Stimulated activated CD8-positive, alpha-beta memory T cell treated with anti-CD3 and anti-CD28 coated beads, Interleukin-7, amount 100 ng/mL, for 4 hours (primary cell): ENCODE measurements at places on chromosomes 16 and 17.

DNA sequence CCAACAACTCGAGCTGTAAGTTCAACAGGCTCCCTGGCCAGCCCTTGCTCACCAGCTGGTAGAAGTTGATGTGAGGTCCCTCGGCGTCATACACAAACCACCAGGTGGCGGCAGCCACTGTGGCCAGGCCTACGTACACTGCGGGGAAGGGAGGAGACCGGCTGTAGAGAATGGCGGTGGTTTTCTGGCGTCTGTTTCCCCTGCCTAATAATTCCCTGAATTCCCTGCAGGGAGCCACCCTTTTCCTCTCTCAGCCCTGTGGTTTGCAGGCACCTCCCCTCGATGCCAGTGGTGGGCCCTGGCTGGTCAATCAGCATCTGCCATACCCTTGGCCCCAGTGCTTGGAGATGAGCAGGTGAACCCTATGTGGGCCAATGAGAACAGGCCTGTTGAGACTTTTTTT lies 18.9 kb upstream of the P2RX1 start:
- no peak for DNase-seq

- no peak for DNase-seq
Measured at GRCh38 chr16:74372953-74373846, 2.9 kb upstream of the NPIPB15 start.

GRCh38 chr16:86924537-86924936 lies 346.2 kb downstream of the FOXL1 start:
- no peak for DNase-seq

DNA sequence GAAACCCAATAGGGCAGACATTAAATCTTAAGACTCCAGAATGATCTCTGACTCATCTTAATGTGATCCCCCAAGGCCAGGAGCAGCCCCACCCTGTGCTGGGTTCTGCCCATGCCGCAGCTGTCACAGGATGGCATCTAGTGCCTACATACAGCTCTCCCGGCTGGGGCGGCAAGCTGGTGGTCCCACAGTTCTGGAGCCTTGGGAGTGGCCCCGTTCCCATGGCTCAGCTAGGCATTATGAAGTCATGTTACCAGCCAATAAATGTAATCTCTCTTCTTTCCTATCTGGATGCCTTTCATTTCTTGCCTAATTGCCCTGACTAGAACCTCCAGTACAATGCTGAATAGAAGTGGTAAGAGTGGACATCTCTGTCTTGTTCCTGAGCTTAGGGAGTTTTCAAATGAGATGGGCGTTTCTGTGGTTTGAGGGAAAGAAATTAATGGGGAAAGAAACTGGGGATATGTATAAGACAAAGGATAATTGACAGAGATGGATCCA lies 95.7 kb upstream of the DNAH17 start:
- no peak for DNase-seq

GRCh38 chr17:38922538-38923297 lies 2.7 kb upstream of the LASP1NB start:
- no peak for DNase-seq
